ENCODE measurements at places on chromosomes 12 and 14.

GRCh38 chr14:20781803-20782202, 735 bp downstream of the RNASE6 start:
- no peak for DNase-seq

DNA sequence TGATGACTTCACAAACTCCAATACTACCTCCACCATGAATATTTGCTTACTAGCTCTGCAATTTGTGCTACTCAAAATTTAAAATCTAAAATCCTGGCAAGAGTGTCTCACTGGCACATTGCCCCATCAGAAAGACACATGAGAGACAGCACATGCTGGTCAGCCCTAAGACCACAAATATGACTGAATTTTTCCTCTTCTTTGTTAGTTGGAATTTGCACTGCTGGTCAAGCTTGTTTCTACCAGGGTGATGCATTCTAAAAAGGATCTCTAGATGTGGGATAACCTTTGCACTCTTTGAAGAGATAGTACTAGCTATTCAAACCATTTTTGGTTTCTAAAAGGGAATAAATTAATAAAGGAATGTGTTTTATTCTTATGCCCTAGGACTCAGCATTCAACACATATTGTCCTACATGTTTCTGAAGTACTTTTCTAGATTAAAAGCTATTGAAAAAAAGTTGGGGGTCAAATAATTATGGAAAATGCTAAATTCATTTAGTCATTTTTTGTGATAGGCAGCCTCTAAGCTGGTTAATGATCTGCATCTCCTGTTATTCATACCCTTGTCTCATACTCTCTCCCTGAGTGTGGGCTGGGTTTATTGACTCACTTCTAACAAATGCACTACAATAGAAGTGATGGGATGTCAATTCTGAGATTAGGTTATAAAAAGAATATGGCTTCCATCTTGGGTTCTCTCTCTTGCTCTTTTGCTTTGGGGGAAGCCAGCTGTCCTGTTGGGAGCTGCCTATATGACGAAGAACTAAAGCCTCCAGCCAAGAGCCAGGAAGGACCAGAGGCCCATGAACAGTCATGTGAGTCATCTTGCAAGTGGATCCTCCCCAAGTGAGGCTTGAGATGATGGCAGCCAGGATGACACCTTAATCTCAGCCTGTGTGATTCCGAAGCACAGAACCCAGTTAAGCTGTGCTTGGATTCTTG, 211.5 kb upstream of the CRY1 start:
- DNase-seq = no peak

DNA sequence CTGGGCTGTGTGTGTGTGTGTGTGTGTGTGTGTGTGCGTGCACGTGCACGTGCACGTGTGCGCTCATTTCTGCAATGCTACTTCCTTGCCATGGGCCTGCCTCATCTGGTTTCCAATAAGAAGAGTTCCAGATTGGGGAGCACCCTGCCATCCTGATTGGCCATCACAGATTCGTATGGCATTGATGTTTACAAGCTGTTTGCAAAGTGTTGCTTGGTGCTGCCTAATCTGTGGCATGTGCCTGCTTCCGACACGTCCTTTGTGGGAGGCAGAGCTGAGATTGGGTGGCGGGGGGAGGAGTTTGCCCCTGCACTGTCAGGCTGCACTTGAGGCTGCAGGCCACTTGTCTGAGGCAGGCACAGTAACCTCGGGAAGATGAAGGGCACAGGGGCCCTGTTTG, 39.2 kb downstream of the SAMD4A start:
- no peak for DNase-seq

GRCh38 chr12:109677279-109677691, 36.3 kb upstream of the FAM222A start:
- no peak for DNase-seq

DNA sequence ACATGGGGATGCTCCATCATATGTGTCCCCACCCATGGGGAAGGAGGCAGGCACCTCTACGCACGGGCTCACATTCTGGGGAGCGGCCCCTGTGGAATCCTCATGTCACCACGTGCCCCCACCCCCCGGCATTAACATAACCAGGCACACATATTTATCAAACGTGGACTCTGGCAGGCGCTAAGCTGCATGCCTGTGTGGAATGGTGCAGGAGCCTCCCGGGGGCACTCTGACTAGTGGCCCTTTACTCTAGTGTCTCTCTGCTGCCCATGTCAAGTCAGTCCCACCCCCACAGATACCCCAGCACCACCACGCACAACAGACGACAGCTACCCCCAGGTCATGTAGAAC, 66.1 kb downstream of the CCDC88C start:
- DNase-seq = no peak

DNA sequence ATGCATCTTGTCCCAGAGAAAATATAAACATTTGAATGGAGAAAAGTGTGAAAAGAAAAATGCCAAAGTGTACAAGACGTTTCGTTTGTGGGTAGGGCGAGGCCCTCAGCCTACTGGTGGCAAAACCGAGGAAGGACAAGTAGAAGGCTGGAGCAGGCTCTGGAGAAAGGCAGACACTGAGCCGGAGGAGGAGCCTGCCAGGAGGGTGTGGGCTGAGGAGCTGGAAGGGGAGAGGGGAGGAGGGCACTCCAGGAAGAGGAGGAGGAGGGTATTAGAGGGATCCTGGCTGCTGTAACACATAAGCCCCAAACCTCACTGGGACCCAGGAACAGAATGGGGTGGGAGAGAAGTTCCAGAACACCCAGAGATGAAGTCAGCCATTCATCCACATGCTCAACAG, 47.7 kb downstream of the CLMN start:
- no peak for DNase-seq

- no peak for DNase-seq
These were observed 99.5 kb downstream of the SYNE2 start for GRCh38 chr14:63952053-63952932.

DNA sequence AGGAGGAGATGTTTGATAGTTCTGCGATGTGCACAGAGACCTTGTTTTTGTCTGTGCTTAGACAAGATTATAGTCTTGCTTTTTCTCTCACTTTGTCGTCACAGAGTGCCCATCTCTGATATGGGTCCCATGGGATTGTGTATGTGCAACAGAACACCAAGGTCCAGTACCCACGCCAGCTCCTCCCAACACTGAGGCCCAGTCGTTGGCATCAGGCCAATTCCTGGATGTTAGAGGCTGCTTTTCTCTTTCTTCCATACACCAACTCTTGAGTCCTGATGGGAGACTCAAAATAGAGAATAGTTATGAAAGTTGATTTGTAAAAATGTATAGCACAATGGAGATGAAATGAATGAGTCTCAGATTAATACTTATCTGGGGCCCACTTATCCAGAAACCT, 22.7 kb upstream of the PRMT8 start:
- DNase-seq = no peak

GRCh38 chr12:130796985-130797686, 41.9 kb downstream of the STX2 start:
- DNase-seq = no peak

DNA sequence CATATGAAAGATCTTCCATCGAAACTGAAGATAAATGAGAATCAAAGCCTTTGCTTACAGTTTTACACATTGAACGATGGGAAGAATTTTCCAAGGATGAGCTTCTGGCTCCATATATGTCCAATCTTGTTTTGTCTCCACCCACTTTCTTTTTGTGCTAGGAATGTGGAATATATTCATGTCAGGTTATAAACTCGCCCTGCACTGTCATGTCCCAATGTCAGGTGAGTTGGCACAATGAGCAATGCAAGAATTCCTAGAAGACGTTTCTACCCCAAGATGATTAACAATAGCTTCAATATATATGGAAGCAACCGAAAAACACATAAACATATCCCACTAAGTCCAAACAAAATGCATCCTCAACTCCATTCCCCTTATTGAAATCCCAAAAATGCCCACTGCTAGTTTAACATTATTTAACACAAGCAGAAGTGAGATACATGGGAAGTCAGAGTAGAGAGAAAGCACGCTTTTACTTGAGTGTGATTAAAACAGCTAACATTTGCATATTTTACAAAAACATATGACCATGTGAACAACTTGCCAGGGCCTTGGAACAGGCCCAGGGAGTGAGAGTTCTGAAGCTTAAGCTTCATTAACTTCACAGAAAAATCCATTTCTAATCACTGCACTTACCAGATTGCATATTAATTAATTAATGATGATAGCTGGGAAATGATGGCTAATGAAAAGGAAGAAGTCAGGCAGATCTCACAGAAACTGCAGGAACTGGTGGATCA, 233.9 kb downstream of the GXYLT1 start:
- no peak for DNase-seq

DNA sequence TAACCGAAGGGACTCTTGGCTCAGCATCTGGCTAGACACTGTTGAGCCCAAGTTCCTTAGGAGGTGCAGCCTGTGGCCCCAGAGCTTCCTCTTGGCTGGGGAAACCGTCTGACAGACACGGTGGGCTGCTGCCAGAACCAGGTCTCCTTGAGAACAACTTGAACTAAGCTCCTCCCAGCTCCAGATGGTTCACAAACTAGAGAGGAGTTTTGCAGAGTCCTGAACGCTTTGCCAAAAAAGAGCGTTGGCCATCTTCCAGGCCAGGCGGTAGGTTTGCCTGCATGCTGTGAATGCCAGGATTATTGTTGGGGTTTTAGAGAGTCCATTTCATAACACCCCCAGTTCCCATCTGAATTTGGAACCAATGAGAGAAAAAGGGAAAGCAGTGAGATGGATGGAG, 399.8 kb downstream of the RGS6 start:
- DNase-seq = no peak

DNA sequence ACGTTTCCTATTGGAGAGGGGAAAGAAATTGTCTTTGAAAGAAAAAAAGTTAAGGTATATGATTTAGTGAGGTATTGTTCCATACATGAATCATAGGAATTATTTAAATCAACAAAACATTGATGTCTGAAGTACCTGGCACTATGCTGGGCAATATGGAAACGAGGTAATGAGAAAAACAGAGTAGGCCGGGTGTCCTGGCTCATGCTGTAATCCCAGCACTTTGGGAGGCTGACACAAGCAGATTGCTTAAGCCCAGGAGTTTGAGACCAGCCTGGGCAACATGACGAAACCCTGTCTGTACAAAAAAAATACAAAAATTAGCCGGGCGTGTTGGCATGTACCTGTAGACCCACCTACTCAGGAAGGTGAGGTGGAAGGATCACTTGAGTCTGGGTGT, 45.9 kb downstream of the AEBP2 start:
- DNase-seq = no peak

Measured in Caco-2 (cell line).